ENCODE measurements at places on chromosomes 1 and 21.

- DNase-seq: no peak
These were observed 10.6 kb upstream of the RAVER2 start for GRCh38 chr1:64734287-64734652.

DNA sequence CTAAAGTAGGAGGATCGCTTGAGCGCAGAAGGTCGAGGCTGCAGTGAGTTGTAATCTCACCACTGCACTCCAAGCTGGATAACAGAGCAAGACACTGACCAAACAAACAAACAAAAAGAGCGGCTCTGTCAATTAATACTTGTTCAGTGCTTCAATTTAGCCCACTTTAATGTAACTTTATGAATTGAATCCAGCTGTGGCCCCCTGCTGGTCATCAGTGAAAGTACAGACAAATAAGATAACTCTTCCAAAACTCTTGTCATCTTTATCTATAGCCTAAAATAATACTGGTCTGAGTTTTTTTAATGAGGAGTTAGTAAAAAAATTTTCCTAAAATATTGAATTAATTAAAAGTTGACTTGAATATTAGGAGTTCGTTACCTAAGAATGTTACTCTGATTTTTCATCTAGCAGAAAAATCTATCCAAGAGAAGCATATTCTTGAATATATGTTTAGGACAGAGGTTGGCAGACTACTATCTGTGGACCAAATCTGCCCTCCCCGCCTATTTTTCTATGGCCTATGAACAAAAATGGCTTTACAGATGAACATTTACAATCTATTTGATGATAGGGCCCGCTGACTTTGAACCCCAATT lies 26.1 kb downstream of the ATP5PF start:
- DNase-seq: no peak

DNA sequence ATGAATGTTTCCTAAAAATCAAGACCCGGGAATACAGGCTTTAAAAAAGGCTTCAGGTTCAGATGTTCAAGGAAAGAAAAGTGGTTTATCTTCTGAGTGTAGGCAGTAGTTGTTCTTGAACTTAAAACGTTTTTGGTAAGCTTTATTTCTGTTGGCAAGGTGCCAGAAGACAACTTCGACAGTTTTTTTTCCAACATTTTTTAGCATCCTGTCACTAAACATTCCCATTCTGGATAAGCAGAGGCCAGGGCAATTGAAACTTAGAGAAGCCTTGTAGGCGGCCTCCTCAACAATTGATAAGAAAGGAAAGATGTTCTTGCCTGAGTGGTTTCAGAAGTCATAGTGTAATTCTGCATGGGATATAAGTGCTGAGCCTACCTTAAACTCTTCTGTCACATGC lies 66.7 kb downstream of the PATJ start:
- no peak for DNase-seq

- DNase-seq: no peak
These were observed 41.8 kb upstream of the TTC22 start for GRCh38 chr1:54842963-54843362.

GRCh38 chr1:54325703-54326461 lies 80.3 kb downstream of the SSBP3 start:
- DNase-seq: no peak

DNA sequence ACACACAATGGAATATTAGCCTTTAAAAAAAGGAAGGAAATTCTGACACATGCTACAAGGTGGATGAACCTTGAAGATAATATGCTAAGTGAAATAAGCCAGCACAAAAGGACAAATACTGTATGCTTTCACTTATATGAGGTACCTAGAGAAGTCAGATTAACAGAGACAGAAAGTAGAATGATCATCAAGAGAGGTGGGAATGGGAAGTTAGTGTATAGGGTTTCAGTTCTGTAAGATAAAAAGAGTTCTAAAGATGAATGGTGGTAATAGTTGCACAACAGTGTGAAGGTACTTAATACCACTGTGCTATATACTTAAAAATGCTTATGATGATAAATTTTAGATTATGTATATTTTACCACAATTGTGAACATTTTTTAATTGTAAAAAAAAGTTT lies 7.2 kb downstream of the RPAP2 start:
- no peak for DNase-seq

GRCh38 chr21:14615359-14615974 lies 69.4 kb upstream of the SAMSN1 start:
- DNase-seq: no peak

DNA sequence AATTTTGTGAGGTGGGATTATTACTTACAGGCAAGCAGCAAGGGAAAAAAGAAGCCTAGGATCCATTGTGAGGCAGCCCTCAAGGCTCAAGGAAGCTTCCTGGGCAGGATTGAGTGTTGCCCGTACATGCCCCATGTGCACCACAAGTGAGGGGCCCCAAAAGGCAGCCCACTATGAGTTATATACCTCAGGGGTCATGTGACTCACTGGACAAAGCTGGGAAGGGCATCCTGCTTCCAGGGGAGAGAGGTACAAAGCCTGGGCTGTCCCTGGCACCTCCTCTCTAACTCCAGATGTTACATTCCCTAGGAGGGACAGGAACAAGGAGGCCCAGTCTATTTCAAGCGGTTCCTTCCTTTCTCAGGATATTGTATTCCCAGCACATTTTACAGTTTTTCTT lies 34.0 kb upstream of the CD1D start:
- no peak for DNase-seq

DNA sequence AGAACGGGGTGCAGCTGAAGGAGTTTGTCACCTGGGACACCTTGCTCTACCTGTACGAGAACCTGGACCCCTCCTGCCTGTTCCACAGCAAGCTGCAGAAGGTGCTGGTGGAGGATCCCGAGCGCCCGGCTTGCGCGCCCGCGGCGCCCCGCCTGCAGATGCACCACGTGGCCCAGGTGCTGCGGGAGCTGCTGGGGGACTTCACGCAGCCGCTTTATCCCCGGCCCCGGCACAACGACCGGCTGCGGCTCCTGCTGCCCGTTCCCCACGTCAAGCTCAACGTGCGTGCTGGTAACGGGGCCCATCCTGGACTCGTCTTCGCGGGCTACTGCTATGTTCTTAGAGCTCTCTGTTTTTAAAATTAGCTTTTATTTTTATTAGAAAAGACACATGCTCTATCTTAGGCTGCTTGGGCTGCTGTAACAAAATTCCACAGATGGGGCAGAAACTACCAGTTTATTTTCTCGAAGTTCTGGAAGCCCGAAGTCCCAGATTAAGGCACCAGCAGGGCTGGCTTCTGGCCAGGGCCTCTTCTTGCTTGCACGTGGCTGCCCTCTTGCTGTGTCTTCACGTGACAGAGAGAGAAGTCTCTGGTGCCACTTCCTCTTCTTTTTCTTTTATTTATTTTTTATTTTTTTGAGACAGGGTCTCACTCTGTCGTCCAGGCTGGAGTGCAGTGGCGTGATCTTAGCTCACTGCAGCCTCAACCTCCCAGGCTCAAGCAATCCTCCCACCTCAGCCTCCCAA lies 38.1 kb downstream of the TRPM2 start:
- peak; percentile 26 for DNase-seq

GRCh38 chr1:11997081-11997850 lies 17.0 kb downstream of the MFN2 start:
- no peak for DNase-seq

Data from dorsolateral prefrontal cortex (tissue), 122 donors.